Body of pancreas (tissue), 4 donors: ENCODE measurements at places on chromosomes 4 and X. TPM values are rescaled to one million over a fixed set of nuclear protein-coding genes. Genes with fewer than 3 reads are reported as not detected.

- no peak for DNase-seq
Measured at GRCh38 chrX:70240751-70241150, 6.3 kb downstream of the AWAT1 start.

The PCDH7 gene
- total RNA-seq, result 3.3 TPM

DNA sequence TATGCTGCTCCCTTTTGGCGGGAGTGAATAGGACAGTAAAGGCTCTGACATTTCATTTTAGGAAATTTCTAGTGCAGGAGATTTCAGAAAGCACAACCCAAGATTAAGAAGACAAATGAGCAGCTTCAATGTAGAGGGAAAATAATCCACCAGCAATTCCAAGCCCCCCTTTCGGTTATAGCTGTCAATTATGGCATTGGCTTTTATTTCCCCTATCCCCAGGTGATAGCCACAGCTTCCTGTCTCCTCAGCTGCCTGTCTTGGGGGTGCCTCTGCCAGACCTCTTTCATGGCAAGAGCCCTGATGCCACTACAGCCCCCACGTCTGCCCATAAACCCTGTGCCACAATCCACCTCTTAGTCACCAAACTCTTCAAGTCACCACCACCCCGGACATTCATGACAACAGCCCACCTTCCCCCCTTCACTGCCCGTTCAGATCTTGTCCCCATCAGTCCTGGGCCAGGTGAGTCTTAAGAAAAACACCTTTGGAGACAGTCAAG lies 48.4 kb upstream of the CLNK start:
- no peak for DNase-seq

- peak; percentile 67 for DNase-seq
Measured at GRCh38 chrX:51802917-51803688, 59.9 kb downstream of the GSPT2 start.

The JADE3 gene
- 9.3 TPM for total RNA-seq

The HSFX2 gene
- not detected for total RNA-seq

GRCh38 chrX:16903274-16904022 lies 33.3 kb upstream of the RBBP7 start:
- no peak for DNase-seq

The CXCL8 gene
- 3.9 TPM for total RNA-seq

The SMIM31 gene
- total RNA-seq, result 0.78 TPM

The ANTXR2 gene
- total RNA-seq, result 16.9 TPM

- peak; percentile 66 for DNase-seq
Measured at GRCh38 chr4:100095729-100096595, 94.3 kb downstream of the DDIT4L start.

- no peak for DNase-seq
Measured at GRCh38 chrX:122866532-122866931, 317.5 kb upstream of the GRIA3 start.
